ENCODE measurements at places on chromosomes 3 and 15.

DNA sequence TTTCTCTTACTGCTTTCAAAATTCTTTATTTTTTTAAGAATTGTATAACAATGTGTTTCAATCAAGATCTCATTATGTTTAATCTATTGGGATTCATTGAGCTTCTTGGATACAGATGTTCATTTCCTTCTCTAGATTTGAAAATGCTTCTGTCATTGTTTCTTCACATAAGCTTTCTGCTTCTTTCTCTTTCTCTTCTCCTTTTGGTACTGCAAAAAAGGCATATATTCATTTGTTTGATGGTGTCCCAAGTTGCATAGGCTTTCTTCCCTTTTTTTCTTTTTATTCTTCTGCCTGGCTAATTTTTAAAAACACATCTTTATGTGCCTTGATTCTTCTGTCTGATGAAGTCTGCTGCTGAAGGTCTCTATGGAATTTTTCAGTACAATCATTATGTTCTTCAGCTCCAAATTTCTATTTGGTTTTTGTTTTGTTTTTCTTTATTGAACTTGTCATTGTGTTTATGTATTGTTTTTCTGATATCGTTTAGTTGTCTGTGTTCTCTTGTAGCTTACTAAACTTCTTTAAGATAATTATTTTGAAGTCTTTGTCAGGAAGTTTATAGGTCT lies 88.9 kb downstream of the DTWD1 start:
- no peak for DNase-seq

DNA sequence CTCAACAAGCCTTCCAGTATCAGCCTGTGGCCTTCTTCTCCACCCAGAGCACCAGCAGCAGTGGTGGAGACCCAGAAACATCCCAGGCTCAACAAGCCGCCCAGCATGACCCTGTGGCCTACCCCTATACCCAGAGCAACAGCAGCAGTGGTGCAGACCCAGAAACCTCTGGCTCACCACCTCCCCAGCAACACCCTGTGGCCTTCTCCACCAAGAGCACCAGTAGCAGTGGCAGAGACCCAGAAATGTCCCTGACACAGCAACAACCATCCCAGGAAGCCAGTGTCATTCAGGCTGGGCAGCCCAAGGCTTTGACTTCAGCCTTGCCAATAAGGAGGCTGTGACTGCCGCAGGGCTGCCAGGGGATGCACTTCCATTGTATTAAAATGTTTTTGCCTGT lies 16.3 kb upstream of the EMC3 start:
- DNase-seq, result no peak

GRCh38 chr15:33638453-33638852 lies 327.7 kb downstream of the RYR3 start:
- no peak for DNase-seq

- no peak for DNase-seq
Observed at GRCh38 chr15:44719293-44719999, 8.1 kb downstream of the B2M start.

- DNase-seq, result no peak
Observed at GRCh38 chr3:183591881-183592521, 36.5 kb upstream of the KLHL6 start.

Data from NCI-H1694 treated with DMSO at 0.1 percent for 48 hours (cell line).